Cortex of kidney (tissue), 1 donor: ENCODE measurements at places on chromosomes 5 and 9.

DNA sequence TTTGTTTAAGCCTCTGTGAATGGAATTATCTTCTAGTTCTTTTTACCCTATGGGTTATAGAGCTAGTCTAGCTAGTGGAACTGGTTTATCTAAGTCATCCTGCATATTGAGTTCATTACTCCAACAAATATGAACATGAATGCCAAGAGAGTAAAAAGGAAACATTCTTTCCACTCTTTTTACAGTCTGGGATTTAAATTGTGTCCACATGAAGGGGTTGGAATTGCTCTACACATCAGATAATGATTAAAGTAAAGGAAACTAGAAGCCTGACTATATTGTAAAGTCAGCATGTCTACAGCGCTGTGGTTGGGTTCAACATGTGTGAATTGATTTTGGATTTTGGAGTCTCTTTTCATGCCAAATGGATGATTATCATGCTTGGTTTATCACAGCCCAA, 173.1 kb downstream of the CCDC171 start:
- DNase-seq = no peak

- no peak for DNase-seq
Measured at GRCh38 chr5:157778121-157778805, 34.8 kb downstream of the LSM11 start.

DNA sequence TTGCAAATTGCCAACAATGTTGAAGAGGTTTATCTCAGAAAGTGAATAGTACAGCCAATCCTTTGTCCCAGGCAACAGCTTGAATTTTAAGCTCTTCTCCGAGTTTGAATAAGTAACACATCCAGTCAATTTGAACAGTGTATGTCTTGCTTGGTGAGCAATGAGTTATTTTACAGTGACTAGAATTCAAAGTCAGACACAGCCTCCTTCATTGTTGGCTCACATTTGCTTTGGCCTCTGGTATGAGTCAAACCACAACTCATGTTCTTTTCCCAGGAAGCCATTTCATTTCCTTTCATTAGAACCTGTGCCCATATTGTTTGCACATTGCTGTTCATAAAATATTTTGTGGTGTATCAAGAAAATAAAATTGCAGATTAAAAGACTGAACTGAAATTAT, 622.0 kb upstream of the DAB2 start:
- DNase-seq = no peak

DNA sequence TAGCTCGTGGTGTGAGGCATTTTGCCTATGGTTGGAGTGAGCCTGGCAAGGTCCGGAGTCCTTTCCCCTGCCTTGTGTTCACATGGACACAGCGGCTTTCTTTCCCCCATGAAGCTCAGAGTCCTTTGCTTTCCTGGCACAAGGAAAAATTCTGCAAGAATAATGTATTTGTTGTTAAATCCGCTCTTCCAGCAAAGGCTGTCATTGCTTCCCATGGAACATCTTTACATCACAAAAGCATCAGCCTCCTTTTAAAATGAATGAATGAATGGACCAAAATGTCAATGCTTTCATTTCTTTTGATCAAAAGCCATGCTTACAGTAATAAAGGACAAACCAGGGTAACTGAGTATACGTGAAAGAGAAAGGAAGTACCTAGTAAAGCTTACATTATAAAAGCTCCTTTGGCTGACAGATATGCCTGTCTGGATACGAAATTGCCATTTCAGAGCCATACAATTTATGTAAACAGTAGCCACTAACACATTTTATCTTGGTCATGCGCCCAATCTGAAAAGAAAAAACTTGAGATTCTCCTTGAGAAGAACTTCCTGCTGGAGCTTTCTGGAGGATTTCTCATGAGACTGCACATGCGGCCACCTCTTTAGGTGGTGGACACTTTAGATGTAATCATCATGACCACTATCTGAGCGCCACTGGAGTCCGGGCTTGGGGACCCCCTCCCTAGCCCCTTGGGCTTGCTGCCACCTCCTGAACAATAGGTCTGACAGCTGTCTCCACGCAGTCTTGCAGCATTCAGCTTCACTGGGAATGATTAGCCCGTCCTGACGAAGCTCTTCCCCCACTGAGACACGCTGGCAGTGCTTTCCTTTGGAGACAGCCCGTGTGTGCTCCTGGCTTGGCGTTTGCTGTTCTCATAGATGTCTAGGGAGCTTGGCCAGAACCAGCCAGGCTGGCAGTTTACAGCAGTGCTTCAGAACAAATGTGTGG, 355.9 kb downstream of the ADAMTS6 start:
- no peak for DNase-seq

DNA sequence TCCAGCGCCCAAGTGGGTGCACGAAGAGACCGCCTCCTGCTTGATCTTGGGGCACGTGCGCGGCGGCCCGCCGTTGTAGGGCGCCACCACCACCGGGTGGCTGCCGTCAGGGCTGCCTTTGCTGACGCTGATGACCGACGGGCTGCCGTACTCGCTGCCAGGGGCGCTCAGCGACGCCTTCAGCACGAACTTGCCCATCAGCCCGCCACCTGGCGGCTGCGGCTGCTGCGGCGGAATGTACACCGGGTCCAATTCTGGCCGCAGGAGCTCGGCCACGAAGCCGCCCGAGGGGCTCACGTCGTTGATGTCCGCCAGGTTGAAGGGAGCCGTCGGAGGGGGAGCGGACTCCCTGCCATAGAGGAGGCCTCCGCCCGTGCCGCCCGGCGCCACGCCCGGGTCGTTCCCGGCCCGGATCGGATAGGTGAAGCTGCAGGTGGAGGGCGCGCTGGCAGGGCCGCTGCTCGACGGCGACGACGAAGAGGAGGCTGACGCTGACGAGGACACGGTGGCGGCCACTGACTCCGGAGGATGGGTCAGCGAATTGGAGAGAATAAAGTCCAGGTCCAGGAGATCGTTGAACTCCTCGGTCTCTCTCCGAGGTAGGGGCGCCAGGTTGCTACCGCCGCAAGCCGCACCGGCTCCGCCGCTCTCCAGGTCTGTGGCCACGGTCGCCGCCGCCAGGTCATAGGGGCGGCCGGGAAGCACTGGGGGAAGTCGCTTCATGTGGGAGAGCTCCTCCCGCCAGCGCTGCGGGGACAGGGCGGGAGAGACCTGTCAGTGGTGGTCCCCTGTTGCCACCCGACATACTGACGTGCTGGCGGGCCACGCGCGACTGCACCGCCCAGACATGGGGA, 1.8 kb downstream of the KLF4 start:
- DNase-seq = no peak

- no peak for DNase-seq
Measured at GRCh38 chr5:77546-77945, 14.4 kb upstream of the PLEKHG4B start.

- no peak for DNase-seq
Measured at GRCh38 chr9:28999057-28999456, 1425.8 kb upstream of the C9orf72 start.

GRCh38 chr5:53426878-53427277, 53.6 kb upstream of the FST start:
- no peak for DNase-seq

DNA sequence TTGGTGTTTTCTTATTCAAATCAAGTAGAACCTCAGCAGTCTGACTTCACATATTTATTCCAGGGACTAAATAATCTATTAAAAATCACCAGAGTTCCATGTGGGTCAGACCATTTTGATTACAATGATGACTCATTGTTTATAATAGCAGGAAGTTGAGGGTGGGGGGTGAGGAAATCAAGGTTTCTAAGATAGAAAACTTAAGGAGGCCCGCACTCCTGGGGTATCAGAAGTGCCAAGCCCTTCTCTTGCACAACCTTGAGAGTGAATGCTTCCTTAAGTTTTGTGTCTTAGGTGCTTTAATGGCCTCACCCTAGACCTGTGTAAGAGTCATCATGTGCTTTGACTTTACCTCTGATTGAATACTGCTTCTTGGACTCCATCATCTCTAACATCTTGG, 31.9 kb upstream of the NPR3 start:
- DNase-seq = no peak

DNA sequence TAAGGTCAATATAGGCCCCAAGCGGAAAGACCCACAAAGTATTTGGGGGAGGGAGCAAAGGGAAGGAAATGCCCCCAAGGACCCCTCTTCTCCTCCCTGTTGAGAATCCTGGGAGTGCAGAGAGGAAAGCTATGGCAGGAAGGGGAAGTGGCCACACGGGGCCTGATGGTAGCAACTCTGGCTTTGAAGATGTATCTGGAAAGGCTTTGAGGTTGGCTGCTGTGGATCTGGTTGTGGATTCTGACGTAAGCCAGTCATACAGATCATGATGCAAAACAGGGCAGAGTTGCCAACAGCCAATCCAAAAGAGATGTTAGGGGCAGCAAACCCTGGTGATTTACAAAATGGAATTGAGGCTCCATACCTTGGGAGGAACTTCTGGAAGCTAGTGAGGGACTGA, 108.8 kb downstream of the PRKACG start:
- DNase-seq = no peak

DNA sequence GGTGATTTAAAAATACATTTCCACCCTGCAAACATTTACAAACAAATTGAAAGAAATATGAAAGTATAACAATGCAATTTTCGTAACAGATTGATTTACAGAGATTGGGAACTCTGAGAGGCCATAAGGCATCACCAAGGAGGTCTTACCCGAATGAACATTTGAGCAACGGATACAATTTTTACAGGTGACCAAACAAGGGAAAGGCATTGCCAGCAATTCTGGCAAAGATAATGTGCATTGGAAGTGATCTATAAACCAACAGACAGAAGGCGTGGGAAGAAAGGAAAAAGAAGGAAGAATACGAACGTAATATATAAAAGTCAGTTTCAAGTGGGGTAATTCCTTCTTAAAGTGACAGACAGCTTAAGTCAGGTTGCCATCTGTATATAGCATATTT, 295.9 kb downstream of the CDH12 start:
- no peak for DNase-seq
